SK-N-DZ (cell line): ENCODE measurements at places on chromosomes 7 and 10.
A peak's percentile ranks its signal among the peaks of the same experiment; 100 is the strongest.

GRCh38 chr7:81957517-81957916 is 187.7 kb upstream of the HGF start:
- no peak for DNase-seq

GRCh38 chr7:137937202-137937560 is 64.7 kb downstream of the CREB3L2 start:
- no peak for DNase-seq

GRCh38 chr7:141664450-141664849 is 37.5 kb downstream of the DENND11 start:
- DNase-seq, result no peak

DNA sequence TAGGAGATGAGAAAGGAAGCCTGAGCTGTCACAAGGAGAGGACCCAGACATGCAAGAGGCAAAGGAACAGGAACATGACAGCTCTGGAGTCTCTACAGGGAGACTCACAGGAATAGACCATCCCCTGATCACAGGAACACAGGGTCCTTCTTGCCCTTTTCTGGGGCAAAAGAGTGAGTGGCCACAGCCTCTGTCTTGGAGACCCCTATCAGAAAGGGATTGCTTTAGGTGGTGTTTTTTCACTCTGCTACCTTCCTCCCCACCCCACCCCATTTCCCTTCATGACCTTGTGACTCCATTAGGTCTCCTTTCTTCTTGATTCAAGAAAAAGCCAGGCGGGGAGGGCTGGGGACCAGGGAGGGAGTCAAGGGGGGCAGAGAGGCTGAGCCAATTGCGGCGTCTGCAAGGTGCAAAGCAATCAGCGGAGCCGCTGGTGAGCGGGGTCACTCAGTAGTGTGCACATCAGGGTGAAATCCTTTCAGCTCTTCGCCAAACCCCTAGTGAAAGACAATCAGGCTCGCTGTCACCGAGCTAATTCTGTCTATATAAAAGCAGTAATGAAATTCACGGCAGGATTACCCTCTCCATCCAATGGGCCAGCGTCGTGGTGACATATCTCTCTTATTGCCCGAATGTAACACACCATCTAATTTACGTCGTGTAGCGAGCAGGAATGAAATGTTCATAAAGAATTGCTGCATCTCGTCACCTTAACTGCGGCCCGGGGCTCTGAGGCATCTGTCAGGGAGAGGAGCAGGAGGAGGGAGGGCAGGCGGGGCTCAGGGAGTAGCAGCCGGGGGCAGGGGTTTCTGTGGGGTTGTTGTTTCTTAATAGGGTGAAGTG is 31.5 kb upstream of the BTRC start:
- DNase-seq, result no peak

DNA sequence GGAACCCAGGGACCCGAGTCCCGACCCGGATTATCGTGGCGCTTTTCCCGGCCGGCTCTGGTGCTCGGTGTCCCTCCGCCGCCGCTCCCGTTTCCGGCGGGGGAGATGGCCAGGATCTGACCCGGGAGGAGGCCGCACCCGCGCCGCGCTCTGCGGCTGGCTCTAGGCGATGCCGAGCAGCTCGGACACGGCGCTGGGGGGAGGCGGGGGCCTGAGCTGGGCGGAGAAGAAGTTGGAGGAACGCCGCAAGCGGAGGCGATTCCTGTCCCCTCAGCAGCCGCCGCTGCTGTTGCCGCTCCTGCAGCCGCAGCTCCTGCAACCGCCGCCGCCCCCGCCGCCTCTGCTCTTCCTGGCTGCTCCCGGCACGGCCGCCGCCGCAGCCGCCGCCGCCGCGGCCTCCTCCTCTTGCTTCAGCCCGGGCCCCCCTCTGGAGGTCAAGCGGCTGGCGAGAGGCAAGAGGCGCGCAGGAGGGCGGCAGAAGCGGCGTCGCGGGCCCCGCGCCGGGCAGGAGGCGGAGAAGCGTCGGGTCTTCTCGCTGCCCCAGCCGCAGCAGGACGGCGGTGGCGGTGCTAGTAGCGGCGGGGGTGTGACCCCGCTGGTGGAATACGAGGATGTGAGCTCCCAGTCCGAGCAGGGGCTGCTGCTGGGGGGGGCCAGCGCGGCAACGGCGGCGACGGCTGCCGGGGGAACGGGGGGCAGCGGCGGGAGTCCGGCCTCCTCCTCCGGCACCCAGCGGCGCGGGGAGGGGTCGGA is 593 bp downstream of the CDK13 start:
- DNase-seq, result peak; percentile 13

DNA sequence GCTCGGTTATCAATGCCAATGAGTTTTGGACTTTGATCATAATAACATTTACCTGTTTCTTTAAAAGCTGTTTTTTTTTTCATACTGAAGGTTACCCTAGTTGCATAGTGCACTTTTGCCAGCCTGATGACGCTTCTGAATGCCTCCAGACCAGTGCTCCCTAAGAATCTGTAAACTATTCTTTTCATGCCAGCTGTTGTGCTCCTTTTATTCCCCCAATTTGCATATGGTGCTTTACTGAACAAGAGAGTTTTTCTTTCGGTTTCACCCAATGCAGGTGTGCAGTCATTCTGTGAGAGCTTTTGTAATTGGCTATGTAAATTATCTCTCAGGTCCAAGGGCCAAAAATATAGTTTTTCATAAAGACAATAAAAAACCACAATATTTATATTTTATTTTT is 48.1 kb upstream of the GLCCI1 start:
- no peak for DNase-seq
